ENCODE measurements at places on chromosomes 11 and 22.

DNA sequence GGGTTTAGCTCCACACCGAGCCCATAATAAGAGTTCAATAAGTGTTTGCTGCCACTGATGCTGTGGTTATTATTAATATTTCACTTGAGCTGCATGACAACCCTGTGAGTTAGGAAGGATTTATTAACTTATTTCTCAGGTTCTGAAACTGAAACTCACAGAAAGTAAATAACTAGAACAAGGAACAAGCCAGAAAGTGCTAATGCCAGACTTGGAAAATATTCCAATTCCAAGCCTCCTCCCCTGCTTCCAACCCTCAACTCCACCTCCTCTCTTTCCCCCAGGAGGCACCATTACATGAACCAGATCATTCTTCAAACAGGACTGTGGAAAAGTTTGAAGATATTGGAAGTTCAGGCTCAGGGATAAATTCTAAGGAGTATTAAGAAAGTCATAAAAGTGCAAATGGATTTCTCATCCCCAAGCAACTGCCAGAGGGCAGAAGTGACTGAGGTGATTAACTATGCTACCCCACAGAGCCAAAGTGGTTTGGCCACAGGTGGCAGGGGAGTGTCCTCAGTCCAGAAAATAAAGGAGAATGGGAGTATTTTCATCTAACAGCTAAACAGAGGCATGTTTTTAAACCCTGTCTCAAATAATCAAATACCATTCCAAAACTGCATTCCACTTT lies 3.2 kb upstream of the FJX1 start:
- DNase-seq, result no peak

GRCh38 chr11:38990139-38990538 lies 2392.1 kb upstream of the RAG2 start:
- DNase-seq, result no peak

DNA sequence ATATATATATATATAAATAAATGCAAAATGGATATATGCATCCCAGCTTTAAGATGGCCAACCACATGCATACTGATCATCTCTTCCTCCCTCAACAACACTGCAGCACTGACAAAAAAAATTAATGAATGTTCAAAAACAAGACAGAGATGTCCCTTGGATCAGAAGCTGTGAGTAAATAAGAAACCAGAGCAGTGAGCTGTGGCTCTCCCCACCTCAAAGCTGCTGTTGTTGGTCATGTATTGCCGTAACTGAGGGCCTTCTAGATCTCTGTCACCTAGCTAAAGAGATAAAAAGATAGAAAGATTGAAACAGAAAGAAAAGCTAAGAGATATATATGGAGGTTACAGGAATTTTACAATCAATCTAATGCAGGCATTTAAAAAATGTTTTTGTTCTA lies 15.5 kb upstream of the TMEM135 start:
- no peak for DNase-seq

- DNase-seq, result no peak
Observed at GRCh38 chr22:39110631-39111561, 13.9 kb downstream of the APOBEC3H start.

Measured in stimulated activated effector memory CD8-positive, alpha-beta T cell treated with anti-CD3 and anti-CD28 coated beads, Interleukin-12 subunit alpha, Interleukin-12 subunit beta, amount 100 ng/mL, for 72 hours (primary cell).